ENCODE measurements at places on chromosomes 7 and 10.
A peak's percentile ranks its signal among the peaks of the same experiment; 100 is the strongest.

- DNase-seq: peak; percentile 75
Observed at GRCh38 chr7:16078076-16078952, 343.0 kb downstream of the CRPPA start.

- DNase-seq: no peak
Observed at GRCh38 chr10:70655316-70655715, 17.0 kb upstream of the ADAMTS14 start.

DNA sequence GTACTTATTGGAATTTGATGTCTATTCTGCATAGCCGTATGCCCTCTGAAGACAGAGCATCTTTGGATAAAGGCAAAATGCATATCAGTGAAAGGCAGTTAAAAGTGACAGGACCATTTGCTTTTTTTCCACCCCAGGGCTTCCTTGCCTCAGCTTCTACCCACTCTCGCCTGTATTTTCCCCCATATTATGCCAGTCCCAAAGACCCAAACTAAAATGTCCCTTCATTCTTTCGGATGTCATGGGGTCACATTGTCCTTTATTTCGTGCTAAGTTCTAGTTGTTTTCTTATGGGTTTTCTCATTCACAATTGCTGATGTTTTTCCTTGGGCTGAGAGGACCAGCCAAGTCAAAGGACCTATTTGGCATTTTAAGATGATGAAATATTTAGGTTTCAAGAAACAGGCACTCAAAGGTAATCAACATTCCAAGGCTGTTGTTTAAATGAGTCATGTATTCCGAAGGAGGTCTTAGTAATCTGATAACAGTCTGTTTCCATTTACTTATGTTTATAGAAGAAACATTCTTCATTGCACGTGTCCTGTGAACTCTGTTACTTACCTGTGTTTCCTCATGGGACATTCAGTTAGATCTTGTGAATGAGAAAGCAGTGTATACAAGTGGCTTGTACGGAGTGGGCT is 74.1 kb downstream of the DNAH11 start:
- peak; percentile 23 for DNase-seq

DNA sequence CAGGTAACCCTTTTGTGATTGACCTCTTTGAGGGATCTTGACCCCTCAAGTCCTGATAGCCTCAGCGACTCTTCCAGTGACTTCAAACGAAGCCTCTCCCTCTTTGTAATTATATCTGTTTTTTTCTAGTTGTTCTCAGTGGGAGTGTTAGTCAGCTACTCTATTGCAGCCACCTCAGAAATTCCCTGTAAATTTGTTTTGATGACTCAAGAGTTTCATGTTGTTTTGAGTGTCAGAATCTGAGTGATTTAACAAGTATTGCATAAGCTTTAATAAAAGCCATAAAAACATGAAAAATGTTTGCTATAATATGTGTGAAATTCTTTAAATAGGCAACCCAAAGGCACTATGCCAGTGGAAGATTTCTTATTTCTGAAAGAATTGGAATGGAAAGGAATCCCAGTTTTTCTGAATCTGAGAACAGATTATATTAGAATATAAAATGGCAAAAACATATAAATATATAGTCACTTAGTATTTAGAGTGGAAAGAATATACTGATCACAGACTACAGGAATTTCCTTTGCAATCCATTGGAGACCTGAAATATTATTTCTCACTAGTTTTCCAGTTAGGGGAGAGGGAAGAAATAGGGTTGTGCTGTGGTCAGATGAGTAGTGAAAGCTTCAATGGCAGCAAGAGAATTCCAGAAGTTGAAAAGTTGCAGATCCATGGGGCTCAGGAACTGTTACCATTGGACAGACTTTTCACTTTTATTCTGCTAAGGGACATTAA is 94.4 kb upstream of the SEMA3C start:
- DNase-seq: peak; percentile 5

DNA sequence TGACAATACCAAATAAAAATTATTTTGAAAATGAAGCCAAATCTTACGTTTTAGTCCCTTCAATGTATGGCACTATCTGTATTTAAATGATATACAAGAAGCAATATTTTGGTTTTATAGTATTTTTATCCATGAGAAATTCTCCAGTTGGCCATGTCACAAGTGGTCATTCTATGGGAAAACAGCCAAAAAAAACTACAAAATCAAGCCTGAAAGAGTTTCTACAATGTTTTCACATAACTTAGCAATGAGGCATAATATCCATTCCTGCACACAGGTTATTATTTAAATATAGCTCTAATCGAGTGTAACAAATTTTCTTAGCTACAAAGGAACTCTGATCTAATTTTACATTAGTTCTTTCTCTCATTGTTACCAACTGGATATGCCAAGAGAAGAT is 5.4 kb downstream of the RAB11FIP2 start:
- no peak for DNase-seq

DNA sequence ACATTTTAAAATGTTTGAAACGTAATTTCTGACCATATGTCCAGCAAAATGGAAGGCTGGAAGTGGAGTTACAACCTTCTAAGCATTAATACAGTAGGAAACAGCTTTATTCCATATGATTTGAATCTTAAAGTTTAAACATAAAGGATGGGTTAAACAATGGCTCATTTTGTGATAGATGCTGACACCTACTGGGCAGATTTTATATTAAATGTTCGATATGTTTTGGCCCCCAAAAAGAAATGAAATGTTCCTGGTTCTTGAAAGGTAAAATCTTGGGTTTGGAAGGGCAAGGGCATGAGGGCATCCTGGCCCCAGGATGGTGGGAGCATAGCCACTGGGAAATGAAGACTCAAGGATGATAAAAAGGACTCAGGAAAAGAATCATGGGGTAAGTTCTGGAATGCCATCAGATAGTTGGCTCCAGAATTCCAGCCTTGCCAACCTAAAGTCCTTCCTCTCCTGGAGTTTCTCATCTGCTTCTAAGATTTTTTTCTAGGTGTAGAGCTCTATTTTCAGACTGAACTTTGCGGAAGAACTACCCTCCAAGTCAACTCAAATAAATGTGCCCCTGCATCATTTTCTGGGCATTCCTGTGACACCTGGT is 34.6 kb upstream of the SLC35G1 start:
- no peak for DNase-seq

GRCh38 chr10:124175701-124176348 is 82.4 kb upstream of the CHST15 start:
- DNase-seq: no peak

- DNase-seq: no peak
Observed at GRCh38 chr10:19048891-19049290, 290 bp downstream of the MALRD1 start.

- no peak for DNase-seq
Observed at GRCh38 chr10:124231168-124232155, 138.1 kb upstream of the CHST15 start.

- DNase-seq: peak; percentile 82
Observed at GRCh38 chr7:42227936-42228591, 8.9 kb downstream of the GLI3 start.

DNA sequence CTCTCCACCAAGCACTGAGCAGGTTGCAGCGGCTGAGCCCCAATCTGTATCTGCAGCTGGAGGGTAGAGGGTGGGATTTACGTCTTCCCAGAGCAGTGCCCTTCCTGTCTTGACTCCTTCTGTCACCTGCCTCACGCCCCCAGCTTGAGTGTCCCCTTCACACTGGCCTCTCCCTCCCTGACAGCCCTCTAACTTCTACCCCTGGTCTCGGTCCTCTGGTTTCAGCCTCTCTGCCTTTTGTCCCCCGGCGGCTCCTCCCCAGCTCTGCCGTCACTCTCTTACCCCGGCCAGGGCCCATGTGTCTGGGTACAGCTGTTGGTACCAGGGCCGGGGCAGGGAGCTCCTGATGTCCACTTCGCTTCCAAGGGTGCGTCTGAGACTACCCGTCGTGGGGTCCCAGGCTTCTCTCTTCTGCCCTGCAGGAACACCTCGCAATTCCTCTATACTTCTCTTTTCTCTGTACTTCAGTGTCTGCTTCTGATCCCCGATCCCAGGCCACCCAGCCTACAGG is 654 bp downstream of the MUC3A start:
- DNase-seq: no peak

GRCh38 chr10:12434277-12434676 is 84.9 kb downstream of the CAMK1D start:
- no peak for DNase-seq

DNA sequence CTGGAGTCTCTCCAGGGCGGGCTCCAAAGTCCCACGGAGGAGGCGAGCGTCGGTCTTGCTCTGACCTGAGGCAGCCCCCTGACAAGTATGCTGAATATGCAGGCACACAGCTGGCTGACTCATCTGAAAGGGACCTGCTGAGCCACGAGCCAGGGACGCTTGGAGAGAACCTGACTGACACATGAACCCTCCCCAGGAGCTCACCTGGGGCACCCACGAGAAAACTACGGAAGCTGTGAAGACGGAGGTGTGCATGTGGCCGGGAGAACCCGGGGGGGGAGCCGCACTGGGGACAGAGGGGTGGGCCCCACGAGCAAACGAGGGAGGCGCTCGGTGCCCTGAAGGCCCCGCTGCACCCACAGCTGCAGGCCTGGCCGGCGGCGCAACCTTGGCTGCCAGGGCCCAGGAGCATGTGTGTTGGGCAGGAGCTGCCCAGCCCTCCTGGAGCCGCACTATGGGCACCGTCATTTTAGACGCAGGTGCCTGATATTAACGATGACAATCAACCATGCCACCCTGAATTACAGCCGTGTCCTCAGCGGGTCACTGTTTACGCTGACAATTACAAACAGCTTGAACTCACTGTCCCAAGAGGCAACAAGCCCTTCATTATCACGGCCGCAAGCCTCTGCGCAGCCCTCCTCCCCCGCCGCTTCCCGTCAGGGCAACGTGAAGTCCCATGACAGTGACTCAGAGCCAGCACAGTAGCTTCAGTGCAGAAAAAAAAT is 64.7 kb downstream of the DIP2C start:
- peak; percentile 87 for DNase-seq

- peak; percentile 64 for DNase-seq
Observed at GRCh38 chr7:128020159-128020558, 11.1 kb downstream of the LRRC4 start.

GRCh38 chr7:27171637-27172314 is 2.3 kb downstream of the HOXA10 start:
- peak; percentile 70 for DNase-seq

GRCh38 chr10:78726171-78726570 is 342.6 kb upstream of the ZMIZ1 start:
- peak; percentile 33 for DNase-seq

DNA sequence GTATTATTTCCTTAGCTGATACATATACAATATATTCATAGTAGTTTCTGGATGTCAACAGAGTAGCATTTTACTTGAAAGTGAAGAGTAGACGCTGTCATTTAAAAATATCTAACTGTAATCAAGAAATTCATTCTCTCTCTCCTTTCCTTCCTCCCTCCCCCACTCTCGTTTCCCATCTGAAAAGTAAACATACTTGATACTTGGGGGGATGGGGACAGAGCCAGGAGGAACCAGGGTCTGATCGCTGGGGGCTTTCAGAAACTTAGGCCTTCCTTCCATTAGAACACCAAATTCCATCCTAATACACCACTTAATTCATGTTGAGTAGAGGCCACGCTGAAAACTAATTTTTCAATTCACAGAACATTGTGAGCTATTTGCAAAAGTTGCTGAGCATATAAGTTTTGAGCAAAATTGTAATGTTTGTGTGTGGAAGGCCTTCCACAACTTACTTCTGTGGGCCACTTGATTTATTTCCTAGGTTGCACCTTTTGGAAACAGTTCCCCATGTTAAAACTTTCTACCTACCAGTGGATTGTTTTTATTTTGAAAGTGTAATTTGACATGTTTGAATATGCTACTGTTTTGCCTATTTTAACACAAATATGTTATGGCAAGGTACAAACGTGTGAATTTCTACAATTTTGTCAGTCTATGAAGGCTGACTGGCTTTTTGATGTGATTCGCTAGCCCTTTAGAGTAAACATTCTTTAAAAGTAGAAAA is 35.2 kb downstream of the CNPY1 start:
- no peak for DNase-seq

DNA sequence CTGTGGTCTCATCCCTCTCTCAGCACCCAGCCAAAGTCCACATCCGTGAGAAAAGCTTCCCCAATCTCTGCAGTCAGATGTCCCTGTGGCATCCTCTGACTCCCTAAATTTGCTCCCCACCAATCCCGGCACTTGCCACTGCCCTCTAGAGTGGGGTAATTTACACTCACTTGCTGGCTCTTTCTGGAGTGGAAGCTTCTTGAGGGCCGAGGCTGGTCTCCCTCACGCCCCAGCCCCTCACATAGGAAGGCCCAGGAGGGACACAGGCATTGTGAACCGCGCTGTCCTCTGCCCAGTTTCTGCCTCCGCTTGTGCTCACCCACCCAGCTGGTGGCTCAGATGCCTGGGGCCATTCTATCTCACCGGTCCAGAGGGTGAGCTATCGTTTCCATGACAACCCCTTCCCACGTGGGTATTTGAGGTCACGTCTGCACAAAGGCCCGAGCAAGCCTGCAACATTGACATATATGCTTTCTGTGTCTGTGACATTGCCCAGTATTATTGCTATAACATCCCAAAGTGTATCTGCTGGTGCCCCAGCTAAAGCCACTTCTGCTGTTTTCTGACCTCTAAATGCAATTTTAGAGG is 97.3 kb upstream of the CTBP2 start:
- DNase-seq: peak; percentile 22

DNA sequence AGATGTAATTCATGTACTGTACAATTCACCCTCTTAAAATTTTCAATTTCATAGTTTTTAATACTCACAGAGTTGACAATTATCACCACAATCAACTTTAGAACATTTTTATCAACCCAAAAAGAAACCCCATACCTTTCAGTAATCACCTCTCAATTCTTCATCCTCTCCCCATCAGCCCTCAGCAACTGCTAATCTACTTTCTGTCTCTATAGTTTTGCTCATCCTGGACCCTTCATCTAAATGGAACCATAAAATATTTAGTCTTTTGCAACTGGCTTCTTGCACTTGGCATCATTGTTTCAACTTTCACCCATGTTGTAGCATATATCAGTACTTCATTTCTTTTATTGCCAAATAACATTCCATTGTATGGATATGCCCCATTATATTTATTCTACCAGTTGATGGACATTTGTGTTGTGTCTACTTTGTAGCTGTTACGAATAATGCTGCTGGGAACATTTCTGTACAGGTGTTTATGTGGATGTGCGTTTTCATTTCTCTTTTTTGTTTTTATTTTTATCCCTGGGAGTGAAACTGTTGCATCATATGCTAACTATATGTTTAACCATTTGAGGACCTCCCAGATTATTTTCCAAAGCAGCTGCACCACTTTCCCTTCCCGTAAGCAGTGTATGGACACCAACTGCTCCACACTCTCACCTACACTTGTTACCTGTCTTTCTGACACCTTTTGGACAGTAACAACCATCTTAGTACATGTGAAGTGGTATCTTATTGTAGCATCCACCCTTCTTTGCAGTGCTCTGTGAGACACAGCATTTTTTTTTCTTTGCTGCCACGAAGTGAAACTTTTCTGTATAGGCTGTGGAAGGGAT is 65.4 kb upstream of the APBB1IP start:
- DNase-seq: no peak

Measured in ELF-1 (cell line).